Hippocampal formation (tissue), 2 donors: ENCODE measurements at places on chromosomes 7 and 10.

DNA sequence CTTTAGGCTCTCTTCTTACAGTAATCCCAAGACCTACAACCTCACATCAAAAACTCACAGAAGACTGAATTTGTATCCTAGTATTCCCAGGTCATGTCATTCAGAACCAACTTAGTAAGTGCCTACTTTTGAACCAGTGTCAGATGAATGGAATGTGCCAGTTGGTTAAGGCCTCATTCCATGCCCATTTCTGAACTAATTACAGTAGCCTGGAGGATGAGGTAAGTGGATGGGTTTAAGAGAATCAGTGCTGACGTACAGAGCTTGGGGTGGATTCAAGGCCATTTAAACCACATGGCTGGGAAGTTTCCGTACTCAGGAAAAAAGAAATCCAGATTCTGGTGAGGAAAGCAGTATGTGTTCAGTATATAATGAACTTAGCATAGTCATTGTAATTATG is 21.9 kb upstream of the FOXP2 start:
- DNase-seq = no peak

- DNase-seq = no peak
Observed at GRCh38 chr7:114973147-114973546, 51.3 kb downstream of the MDFIC start.

DNA sequence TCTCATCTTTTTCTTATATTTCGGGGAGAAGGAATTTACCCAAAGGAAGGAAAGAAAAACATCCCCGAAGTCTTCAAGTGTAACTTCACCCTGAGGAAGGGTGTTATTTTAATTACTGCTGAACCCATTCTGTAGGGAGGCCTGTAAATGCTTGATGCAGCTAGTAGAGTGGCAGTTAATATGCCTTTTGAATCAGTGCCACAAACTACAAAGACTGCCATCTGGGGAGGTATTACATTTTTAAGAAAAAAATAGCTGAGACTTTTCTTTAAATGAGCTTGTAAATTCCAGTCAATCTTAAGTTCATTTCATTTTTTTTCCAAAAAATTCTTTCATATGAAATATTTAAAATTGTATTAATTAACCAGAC is 233.1 kb upstream of the FERD3L start:
- DNase-seq = no peak

DNA sequence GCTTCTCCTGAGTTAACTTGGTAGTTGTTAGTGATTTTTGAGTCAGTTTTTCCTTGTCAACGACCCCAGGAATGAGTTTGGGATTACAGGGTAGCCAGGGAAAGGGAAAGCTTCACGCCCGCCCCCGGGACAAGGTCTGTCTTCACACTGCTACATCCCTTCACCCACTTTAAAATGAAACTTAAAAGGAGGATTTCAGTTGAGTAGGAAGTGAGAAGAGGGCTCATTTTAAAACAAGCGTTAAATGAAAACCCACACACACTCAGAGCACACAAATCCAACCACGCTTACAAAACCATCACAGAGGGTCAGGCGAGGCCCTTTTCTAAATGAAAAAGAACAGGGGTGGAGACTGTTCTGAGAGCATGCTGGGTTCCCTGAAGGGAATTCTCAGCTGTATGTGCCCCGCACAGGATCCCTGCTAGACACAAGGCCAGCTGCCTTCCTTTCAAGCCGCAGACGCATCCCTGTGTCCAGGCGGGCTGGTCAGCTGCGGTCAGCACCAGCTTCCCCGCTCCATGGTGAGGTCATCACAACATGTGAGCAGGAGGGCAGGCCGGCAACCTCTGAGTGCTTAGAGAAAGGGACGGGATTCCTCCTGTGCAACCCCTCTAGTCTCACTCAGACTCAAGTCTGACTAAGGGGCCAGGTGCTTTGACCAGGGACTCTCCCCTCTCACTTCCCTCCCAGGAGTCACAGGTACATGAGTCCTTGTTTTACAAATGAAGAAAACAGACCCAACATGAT is 111.8 kb downstream of the EGFR start:
- DNase-seq = no peak

GRCh38 chr7:112770051-112770450 is 20.1 kb downstream of the TMEM168 start:
- DNase-seq = no peak

DNA sequence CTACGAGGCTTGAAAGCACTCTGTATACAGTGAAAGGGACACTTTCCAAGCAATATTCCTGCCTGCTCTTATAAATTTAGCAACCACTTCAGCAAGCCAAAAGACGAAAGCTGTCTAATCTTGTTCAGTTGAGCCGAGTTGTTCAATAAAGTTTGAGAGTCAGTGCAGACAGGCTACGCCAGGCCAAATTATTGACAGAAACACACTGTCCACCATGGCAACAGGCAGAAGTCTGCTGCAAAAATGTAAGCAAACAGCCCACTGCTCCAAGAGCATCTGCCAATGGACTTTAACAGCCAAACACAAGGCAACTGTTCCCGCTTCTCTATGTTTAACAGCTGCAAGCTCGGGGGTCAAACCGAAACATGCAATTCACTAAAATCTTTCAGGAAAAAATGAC is 85.7 kb downstream of the GLI3 start:
- peak; percentile 48 for DNase-seq

DNA sequence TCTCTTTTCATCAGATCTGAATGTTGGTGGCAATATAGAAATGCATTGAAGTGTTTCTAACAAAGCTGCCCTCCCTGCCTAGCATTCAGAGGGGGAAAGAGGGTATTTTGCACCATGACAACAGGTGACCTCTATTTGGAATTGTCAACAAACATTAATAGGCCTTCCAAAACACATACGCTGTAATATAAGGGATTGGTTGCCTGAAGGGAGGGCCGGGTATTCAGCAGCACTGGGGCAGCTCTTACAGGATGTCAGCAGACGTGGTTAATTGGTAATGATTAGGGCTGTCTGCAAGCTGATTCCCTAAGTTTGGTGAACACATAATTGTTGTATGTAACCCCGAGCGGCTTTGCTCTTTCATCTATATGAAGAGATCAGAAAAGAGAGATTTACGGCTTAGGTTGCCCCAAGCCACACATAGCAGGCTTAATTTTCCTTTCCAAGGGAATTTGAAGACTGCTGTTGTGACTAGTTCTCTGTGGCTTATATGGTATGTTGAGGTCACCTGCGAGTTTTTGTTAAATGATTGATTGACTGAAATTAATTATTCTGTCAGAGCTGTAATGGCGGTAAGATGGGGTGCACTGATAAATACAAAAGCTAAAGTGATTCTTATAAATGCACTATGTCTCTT is 759.3 kb downstream of the LRMDA start:
- DNase-seq = no peak

- DNase-seq = no peak
Observed at GRCh38 chr7:16447876-16448275, 17.7 kb downstream of the SOSTDC1 start.

DNA sequence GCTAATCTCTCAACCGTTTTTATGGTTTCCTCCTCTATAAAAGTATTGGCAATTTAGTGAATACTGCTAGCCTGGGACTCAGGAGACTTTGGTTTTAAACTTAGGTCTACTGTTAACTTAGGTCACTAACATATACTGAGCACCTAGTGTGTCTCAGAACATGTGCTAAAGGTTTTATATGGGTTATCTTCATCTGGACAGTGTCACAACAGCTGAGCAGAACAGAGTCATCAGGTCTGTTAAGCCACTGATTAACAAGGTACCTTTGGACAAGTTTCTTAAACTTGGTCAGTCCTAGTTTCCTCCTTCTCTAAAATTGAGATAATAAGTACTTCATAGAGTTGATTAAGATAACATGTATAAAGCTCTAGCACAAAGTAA is 30.6 kb downstream of the NET1 start:
- no peak for DNase-seq

GRCh38 chr7:44693641-44694313 is 54.9 kb upstream of the ZMIZ2 start:
- DNase-seq = no peak

DNA sequence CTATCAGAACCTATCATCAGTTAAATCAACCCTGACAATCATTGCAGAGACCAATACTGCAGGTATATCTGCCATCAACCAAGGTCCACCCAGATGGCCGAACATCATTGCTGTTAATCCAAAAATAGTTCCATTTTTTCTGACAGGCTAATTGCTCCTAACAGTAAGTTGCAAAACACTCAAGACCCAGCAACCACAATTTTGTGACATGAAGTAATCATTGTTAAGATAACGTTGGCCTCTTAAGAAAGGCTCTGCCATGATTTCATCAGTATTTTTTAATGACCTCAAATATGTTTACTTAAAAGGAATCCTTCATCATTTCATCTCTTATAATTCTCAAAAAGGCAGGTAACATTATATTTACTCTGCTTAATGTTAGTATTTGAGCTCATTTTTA is 553.4 kb upstream of the POM121L12 start:
- DNase-seq = no peak

DNA sequence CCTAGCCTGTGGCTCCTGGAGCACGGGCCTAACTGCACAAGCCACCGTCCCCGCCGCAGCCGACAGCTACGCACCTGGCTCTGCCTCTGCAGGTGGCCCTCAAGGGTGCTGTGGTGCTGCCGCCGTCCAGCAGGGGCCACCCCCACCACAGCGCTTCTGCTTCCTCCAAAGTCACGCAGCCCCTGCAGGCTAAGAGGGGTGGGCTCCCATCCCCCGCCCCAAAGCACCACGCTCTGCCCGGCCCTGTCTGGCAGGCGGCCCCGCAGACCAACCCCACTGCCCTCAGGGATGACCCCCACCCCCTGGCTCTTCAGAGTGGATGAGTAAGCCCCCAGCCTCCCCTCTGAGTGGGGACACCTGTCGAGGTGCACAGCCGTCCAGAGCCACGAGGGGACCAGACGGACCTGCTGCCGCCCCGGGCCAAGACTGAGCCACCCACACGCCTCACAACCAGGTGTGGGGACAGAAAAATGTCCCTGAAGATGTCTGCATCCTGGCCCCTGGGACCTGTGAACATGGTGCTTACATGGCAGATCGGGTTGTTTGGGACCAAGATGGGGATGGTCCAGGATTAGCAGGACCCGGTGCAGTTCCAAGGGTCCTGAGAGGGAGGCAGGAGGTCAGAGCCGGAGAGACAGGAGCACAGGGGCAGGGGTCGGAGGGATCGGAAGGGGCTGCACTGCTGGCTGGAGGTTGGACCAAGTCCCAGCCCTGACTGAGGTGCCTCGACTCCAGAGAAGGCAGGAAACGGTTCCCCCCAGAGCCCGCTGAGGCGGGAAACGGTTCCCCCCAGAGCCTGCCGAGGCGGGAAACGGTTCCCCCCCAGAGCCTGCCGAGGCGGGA is 9.0 kb upstream of the ADAP1 start:
- no peak for DNase-seq

DNA sequence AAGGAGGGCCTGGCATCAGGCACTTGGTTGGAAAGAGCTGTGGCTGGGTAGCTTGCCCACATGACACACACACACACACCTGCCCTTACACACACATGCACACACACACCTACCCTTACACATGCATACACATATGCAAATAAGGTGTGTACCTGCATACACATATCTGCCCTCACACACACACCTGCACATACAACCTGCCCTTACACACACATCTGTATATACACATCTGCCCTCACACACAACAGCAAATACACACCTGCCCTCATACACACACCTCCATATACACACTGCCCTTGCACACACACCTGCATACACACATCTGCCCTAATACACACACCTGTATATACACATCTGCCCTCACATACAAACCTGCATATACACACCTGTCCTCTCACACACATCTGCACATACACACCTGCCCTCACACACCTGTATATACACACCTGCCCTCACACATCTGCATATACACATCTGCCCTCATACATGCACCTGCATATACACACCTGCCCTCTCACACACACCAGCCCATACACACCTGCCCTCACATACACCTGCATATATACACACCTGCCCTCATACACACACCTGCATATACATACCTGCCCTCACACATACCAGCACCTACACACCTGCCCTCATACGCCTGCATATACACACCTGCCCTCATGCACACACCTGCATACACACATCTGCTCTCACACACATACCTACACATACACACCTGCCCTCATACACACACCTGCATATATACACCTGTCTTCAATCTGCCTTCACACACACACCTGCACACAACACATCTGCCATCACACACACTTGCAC is 82.9 kb downstream of the GRID1 start:
- no peak for DNase-seq

- no peak for DNase-seq
Observed at GRCh38 chr7:107803009-107803610, at the start of gene SLC26A3. Gene SLC26A3 (minus strand): TSS chr7:107803223. CDS start chr7:107794509, 8,714 bp downstream.

DNA sequence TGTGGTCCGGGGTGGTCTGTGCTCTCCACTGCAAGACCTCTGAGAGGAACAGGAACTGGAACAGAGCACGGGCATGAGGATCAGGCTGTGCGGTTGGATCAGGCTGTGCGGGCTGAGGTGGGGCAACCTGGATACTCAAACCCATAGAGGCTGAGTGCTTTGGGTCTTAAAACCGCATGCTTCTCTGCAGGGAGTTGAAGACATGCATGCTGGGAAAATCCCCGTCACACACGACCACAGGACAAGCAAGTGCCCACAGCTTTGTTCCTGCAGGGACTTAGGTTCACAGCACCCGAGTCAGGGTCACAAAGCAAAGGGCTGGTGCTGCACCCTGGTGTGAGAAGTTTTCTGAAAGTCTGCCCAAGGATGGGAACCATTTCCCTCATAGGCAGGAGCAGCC is 221.2 kb downstream of the ZMYND11 start:
- no peak for DNase-seq

DNA sequence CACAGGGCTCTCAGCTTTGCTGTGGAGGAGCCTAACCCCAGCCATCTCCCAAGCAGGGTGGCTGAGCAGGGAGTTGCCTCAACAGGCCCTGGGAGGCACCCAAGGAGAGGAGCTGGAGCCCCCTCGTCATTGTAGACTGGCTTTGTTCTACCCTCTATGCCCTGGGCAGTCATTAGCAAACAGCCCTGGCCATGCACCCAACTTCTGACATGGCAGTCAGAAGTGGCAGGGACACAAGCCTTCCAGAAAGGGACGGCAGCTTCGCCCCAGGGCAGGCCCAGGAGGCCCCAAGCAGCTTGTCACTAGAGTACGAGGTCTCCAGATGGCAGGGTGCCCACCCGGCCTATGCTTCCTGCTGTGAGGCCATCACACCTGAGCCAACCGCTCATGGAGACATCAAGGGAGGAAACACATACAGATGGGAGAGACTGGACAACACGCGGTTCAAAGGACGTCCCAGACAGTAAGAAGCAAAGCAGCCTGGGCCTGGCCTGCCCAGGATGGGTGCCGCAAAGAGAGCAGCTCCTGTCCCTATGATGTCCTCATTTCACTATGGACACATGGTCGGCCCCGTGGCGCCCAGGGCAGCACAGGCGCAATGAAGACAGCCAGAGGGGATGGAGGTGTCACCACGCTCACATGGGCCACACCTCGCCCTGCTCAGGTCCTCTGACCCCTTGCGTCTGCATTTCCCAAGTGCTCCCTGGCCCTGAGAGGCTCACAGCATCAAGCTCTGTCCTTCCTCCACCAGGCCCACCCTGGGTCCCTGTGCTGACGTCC is 190.9 kb upstream of the CXCL12 start:
- no peak for DNase-seq

GRCh38 chr7:11625669-11626068 is 206.3 kb downstream of the THSD7A start:
- no peak for DNase-seq
